ENCODE measurements at places on chromosomes 11 and 22.

DNA sequence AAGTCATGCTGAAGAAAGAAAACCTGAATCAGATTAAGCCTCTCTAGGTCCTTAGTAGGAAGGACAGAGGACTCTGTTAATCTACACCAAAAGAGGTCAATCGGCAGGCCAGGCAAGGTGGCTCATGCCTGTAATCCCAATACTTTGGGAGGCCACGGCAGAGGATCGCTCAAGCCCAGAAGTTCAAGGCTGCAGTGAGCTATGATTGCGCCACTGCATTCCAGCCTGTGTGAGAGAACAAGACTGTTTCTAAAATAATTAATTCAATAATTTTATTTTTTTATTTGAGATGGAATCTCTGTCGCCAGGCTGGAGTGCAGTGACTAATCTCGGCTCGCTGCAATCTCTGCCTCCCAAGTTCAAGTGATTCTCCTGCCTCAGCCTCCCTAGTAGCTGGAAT, 4.5 kb downstream of the XRCC6 start:
- DNase-seq, result no peak

DNA sequence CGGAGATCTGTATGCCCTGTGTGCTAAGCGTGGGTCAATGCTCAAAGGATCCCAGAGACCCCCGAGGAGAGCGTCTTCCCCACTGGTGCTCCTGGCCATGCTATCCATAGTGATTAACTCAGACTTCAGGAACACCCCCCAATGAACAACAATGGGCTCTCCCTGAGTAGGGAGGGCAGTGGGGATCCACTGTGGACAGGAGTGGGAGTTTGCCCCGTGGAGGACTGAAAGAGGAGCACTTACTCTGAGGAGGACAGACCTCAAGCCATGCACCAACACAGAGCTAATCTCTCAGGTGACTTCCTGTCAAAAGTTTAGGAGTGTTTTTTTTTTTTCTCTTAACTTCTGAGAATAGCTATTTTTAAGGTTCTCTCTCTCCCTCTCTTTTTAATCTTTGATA, 24.4 kb downstream of the SLC1A2 start:
- no peak for DNase-seq

GRCh38 chr11:128903248-128904061, 12.3 kb downstream of the KCNJ5 start:
- no peak for DNase-seq

- no peak for DNase-seq
Observed at GRCh38 chr11:133699071-133699470, 146.2 kb downstream of the SPATA19 start.

- DNase-seq, result no peak
Observed at GRCh38 chr22:46911346-46911745, 148.9 kb downstream of the TBC1D22A start.

DNA sequence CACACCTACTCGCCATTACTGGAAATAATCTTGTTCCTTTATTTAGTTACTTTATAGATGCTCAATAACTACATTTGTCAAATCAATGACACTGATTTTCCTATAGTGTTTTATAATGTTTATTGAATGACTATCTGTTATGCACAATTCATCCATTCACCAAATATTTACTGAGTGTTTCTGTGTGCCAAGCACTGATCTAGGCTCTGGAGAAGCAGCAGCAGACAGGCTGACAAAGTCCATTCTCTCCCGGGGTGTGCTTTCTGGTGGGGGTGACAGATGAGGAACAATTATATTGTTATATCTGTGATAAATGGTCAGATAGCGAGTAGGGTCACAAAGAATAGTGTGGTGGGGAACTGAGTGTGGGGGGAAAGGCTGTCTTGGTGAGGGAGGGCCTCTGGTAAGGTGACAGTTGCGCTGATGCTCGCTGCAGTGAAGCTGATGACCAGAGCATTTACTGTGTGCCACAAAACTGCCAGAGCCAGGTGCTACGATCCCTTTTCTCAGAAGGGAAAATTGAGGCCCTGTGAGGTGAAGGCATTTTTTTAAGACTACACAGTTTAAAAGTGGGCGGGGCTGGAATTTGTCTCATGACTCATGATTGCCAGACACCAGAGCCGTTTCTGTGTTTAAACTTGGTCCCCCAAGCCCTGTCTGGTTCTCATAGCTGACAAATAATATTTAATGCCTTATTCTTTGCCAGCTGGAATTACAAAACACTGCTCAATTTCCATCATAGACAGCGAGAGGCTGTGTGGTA, 10.2 kb downstream of the PACS1 start:
- DNase-seq, result no peak

- no peak for DNase-seq
Observed at GRCh38 chr11:126129727-126130671, 67.3 kb upstream of the CDON start.

GRCh38 chr11:57775491-57775890, 13.9 kb downstream of the CTNND1 start:
- DNase-seq, result no peak

- no peak for DNase-seq
Observed at GRCh38 chr11:76655501-76656049, 15.0 kb downstream of the LRRC32 start.

GRCh38 chr11:129768356-129768755, 47.3 kb upstream of the TMEM45B start:
- DNase-seq, result no peak

DNA sequence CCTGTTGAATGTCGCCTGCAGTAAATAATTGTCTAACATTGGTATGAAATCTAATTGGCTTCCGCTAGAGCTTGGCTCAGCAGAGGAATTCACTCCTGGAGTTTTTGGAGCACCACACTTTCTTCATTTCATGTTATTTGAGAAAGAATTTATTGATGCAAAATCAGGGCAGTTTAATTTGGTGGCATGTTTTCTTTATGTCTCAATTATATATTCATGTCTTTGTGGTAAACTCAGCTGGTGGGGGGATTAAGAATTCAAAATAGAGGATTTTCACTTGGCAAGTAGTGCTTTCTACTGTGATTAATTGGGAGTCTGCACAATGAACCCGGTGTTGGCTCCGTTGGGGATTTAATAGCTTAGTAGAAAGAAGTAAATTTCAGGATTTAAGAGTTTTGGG, 784.4 kb downstream of the NTM start:
- DNase-seq, result no peak

GRCh38 chr11:62402226-62402959, 16.4 kb upstream of the SCGB1A1 start:
- no peak for DNase-seq

GRCh38 chr22:21108379-21109115, 62.8 kb downstream of the LRRC74B start:
- DNase-seq, result no peak

DNA sequence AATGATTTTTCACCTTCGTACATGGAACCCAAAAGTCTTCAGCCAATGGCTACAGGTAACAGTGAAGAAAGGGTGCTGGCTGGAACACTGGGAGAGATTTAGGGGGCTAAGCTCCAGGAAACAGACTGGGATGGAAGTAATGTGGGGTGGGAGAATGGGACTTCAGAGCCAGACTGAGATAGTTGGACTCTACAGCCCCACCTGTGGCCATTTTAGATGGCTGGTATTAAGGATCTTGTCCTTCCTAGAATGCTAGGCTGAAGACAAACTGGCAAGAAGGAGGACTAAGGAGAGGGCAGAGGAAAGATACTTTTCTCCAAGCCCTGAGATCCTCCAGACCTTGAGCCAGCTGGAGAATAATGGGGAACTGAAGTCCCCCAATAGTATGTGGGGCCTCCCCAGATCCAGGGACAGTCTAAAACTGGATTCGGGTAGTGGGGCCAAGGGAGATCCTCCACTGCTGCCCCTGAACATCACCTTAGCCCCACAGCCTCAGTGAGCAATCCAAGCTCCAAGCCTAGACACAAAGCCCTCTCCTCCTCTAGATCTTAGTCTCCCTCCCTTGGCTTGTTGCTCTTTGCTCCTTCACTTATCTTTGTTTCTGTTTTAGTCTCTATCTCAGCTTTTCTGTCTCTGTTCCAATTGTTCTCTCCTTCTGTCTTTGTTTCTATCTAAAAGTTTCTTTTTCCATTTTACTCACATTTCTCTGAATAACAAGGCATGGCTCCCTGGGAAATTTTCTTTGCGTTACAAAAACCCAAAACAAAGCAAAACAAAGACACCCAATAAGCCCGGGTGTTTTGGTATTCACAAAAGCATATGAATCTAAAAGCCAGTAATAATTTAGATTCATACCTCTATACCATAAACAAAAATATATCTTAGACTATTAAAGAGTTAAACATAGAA, 16.2 kb upstream of the RRAS2 start:
- DNase-seq, result no peak

DNA sequence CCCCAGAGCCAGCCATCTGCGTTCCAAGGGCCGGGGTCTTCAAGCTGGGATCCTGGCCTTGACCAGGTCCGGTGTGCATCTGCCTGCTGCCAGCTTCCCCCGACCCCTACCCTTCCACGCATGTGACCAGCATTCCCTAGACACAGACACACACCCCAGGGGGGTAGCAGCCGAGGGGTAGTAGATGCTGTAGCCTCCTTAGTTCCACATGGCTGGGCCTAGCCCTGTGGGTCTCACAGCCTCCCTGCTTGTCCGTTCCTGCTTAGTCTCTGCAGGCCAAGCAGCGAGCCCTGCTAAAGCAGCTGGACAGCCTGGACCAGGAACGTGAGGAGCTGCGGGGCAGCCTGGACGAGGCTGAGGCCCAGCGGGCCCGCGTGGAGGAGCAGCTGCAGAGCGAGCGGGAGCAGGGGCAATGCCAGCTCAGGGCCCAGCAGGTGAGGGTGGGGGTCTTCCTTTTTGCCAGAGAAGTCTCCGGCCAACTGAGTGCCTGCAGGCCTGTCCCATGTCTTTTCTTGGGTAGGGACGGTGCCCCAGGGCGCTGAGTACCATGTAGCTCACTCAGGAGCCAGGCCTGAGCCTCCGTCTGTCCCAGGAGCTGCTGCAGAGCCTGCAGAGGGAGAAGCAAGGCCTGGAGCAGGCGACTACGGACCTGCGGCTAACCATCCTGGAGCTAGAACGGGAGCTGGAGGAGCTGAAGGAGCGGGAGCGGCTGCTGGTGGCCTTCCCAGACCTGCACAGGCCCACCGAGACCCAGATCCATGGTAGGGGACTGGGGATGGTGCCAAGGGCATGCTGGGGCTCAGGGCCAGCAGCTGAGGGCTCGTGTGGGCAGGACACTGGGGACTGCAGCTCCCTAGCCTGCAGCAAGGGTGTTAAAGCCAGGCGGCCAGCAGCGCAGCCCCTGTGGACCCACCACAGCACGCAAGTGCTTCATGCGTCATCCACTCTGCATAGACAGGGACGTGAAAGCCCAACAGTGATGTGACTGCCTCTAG, 13.6 kb downstream of the RNF215 start:
- DNase-seq, result no peak

- DNase-seq, result no peak
Observed at GRCh38 chr11:64609436-64610047, 18.5 kb downstream of the SLC22A12 start.

DNA sequence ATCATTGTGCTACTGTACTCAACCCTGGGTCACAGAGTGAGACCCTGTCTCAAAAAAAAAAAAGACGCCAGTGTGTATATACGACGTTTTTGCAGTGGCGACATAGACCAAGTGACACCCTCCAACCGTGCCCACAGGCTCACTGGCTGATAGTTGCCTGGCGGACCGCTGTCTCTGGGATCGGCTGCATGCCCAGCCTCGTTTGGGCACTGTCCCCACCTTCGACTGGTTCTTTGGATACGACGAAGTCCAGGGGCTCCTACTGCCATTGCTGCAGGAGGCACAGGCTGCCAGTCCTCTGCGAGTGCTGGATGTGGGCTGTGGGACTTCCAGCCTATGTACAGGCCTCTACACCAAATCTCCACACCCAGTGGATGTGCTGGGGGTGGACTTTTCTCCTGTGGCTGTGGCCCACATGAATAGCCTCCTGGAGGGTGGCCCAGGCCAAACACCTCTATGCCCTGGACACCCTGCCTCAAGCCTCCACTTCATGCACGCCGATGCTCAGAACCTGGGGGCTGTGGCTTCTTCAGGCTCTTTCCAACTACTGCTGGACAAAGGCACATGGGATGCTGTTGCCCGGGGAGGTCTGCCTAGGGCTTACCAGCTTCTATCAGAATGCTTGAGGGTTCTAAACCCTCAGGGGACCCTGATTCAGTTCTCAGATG, 1.3 kb downstream of the CSKMT start:
- DNase-seq, result no peak

DNA sequence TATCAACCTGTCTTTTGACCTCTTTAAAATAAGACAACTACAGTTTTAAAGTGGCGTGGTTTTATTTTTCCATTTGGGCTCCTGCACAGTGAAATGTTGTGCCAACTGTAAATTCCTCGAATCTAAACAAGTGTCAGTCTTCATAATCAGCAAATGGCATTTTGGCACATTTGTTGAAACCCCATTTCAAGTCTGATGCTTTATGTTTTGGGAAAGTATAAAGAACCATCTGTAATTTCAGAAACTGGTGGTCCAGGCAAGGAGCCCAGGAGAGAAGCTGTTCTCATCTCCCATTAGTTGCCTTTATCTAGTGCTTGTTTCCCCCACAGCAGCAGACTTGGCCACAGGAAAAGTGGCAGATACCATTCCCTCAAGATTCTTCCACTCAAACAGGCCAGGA, 32.7 kb downstream of the VWA5A start:
- no peak for DNase-seq

GRCh38 chr11:60786811-60787567, 1.9 kb downstream of the MS4A10 start:
- no peak for DNase-seq

DNA sequence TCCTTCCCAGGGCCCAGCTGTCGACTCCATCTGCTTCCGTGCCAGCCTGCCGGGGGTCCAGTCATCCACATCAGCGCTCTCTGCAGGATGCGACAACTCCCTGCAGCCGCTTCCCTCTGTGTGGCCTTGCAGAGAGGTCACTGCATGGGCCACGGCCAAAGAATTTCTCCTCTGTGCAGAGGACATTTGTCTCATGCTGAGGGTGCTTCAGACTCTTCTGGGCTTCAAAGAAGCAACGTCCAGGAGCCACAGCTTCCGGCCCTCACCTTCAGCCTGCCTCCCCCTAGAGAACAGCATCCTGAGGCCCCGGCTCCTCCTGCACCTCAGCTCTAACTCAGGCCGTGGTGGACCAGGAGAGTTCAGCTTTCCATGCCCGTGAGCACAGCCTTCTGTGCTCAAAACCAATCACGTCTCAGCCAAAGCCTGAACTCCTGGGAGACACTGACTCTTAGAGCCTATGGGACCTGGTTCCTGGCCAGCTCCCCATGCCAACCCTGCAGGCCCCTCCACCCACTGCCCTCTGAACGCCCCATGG, 258.9 kb downstream of the BRD1 start:
- DNase-seq, result no peak

Data from KG1 (cell line).